Testis (tissue), 5 donors: ENCODE measurements at places on chromosomes 6 and 20. TPM values are rescaled to one million over a fixed set of nuclear protein-coding genes. Genes with fewer than 3 reads are reported as not detected.

DNA sequence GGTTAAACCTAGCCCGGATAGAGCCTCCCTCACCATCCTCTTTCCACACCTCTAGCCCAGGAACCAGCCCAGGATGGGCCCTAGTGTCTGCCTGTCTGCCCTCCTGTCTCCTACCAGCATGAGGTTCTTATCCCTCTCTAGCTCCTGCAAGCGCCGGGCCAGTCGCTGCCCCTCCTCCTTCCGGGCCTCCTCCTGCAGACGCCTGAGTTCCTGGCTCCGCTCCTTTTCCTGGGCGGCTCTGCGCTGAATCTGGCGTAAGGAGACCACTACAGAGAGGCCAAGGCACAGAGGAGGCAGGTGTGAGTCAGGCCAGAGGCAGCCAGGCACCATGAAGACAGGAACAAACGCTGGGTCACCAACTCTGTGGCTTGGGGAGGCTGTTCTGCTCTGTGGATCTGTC, 4.3 kb upstream of the PSORS1C2 start:
- H3K27me3 ChIP-seq: no peaks in the 10 kb centered on the region
- no peak overlapping the region for H3K27ac ChIP-seq
- H3K36me3 ChIP-seq: no peaks in the 10 kb centered on the region
- no peak overlapping the region for H3K4me3 ChIP-seq

GRCh38 chr20:14817101-14817500, 479.7 kb upstream of the FLRT3 start:
- H3K4me3 ChIP-seq: no peak overlapping the region
- H3K36me3 ChIP-seq: no peaks in the 10 kb centered on the region
- no peaks in the 10 kb centered on the region for H3K4me1 ChIP-seq
- DNase-seq: no peak
- no peaks in the 10 kb centered on the region for H3K27me3 ChIP-seq

Gene DSE
- polyA plus RNA-seq: 31.5 TPM

Gene FAM184A
- polyA plus RNA-seq: 24.0 TPM

Gene EYS
- polyA plus RNA-seq: 2.8 TPM

GRCh38 chr20:53343448-53343847, 250.2 kb downstream of the ZNF217 start:
- no peaks in the 10 kb centered on the region for H3K4me1 ChIP-seq
- no peak for DNase-seq
- no peak overlapping the region for H3K27ac ChIP-seq
- H3K27me3 ChIP-seq: no peaks in the 10 kb centered on the region
- H3K4me3 ChIP-seq: no peak overlapping the region
